Placental pericyte (primary cell): ENCODE measurements at places on chromosomes 16 and 17. TPM values are rescaled to one million over a fixed set of nuclear protein-coding genes. Genes with fewer than 3 reads are reported as not detected.

ALOXE3 gene
- total RNA-seq = under 0.01 TPM in 1 of 2 replicates, not detected in the other

TBC1D3 gene
- total RNA-seq = not detected in 2 replicates

NEUROD2 gene
- total RNA-seq = not detected in 2 replicates

ST6GALNAC2 gene
- total RNA-seq = 1.3 and 2.6 TPM in 2 replicates

PERCC1 gene
- not detected in 2 replicates for total RNA-seq

ZSCAN10 gene
- not detected in 2 replicates for total RNA-seq

ITGA2B gene
- total RNA-seq = under 0.01 and 0.66 TPM in 2 replicates

PDE6G gene
- not detected in 2 replicates for total RNA-seq

NOS2 gene
- total RNA-seq = not detected in 2 replicates

HAS3 gene
- under 0.01 and 0.29 TPM in 2 replicates for total RNA-seq

NPIPB9 gene
- total RNA-seq = 1.8 and 3.7 TPM in 2 replicates

CHRNE gene
- 0.14 and 0.44 TPM in 2 replicates for total RNA-seq

BRICD5 gene
- total RNA-seq = 1.5 and 1.9 TPM in 2 replicates

KCNH4 gene
- not detected in 2 replicates for total RNA-seq

AOC3 gene
- total RNA-seq = under 0.01 and 0.22 TPM in 2 replicates

ELOB gene
- total RNA-seq = 154 and 313 TPM in 2 replicates

TMEM238L gene
- not detected in 2 replicates for total RNA-seq
